Activated CD4-positive, alpha-beta T cell treated with anti-CD3 and anti-CD28 coated beads, Interleukin-2, Interleukin-6, amounts not matched to agents 100 ng/mL and 50 ng/mL, durations not matched to agents 16 hours and 8 hours (primary cell): ENCODE measurements at places on chromosomes 3 and 15.

DNA sequence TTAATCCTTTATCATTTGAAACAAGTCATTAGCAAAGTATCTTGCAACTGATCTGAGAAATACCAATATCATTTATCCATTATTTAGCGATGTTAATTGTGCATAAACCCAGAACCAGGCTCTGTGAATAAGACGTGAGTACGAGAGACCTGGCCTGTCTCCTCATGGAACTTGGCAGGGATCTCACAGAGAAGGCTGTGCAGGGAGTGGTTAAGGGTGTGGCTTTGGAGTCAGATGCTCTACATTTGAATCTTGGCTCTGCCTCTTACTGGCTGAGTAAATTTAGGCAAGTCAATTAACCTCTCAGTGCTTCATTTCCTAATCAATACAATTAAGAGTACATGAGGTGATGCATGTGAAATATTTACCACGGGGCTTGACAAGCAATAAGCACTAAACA is 39.9 kb upstream of the TBL1XR1 start:
- no peak for DNase-seq

- no peak for DNase-seq
These were observed 6.7 kb downstream of the EOMES start for GRCh38 chr3:27715454-27715806.

DNA sequence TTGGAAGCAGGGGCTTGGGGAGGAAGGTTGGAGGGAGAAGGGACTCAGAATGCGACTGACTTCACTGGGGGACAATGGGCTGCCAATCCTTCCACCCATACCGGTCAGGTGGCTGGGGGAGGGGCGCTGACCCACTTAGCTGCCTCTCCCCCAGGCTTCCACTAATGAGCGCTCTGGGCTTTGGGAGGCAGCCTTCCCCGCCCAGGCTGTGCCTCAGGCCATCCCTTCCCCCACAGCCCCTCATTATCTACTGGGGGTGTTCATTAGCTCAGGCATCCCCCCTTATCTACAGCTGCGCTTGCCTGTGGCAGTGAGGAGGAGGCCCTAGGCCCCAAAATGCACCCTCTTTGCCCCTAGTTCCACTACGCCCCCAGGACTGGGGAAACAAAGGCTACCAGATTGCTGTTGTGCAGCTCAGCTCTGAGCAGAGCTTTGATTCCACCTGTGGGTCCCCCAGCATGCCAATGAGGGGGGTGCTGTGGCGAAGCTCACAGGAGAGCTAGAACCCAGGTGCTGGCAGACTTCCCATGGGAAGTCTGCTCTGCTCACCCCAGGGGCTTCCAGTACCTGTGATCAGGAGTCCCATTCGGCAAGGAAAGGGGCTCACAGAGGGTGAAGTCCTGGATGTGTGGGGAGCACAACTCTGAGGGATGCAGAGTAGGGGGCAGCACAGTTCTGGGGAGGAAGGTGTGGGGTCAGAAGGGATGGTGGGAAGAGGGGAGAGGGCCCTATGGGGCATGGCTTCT is 29.4 kb upstream of the SEMA3F start:
- no peak for DNase-seq

DNA sequence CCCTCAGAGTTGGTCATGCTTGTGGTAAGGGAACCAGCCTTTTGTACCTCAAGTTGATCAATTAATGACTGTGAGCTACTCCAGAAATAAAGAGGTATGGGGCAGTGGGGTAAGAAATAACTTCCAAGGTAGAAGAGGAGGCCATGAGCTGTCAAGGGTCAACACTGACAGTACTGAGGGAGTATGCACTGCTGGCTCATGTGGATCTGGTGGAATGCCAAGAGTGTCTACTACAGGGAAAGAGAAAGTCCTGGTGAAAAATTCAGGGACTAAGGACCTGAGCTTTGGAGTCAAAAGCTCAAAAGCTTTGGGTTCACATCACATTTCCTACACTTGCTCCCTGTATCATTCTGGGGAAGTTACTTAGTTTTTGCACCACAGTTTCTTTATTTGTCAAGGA is 154.9 kb downstream of the SEMA6D start:
- no peak for DNase-seq

- DNase-seq: no peak
These were observed 76.0 kb downstream of the SSR3 start for GRCh38 chr3:156478891-156479290.

DNA sequence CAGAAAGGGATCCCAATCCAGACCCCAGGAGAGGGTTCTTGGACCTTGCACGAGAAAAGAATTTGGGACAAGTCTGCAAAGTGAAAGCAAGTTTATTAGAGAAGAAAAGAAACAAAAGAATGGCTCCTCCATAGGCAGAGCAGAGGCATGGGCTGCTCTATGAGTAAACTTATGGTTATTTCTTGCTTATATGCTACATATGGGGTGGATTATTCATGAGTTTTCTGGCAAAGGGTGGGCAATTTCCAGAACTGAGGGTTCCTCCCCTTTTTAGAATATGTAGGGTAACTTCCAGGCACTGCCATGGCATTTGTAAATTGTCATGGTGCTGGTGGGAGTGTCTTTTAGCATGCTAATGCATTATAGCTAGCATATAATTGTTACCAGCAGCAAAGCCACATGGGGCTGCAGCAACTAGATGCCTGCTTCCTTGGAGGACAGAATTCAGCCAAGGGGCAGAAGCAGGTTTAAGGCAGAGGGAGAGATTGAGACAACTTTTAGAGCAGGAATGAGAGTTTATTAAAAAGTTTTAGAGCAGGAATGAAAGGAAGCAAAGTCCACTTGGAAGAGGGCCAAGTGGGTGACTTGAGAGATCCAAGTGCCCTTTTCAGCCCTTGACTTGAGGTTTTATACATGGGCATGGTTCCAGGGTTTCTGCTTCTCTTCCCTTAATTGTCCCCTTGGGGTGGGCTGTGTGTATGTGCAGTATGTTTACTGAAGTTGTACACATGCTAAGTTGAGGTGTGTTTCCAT is 41.3 kb downstream of the METTL6 start:
- no peak for DNase-seq

DNA sequence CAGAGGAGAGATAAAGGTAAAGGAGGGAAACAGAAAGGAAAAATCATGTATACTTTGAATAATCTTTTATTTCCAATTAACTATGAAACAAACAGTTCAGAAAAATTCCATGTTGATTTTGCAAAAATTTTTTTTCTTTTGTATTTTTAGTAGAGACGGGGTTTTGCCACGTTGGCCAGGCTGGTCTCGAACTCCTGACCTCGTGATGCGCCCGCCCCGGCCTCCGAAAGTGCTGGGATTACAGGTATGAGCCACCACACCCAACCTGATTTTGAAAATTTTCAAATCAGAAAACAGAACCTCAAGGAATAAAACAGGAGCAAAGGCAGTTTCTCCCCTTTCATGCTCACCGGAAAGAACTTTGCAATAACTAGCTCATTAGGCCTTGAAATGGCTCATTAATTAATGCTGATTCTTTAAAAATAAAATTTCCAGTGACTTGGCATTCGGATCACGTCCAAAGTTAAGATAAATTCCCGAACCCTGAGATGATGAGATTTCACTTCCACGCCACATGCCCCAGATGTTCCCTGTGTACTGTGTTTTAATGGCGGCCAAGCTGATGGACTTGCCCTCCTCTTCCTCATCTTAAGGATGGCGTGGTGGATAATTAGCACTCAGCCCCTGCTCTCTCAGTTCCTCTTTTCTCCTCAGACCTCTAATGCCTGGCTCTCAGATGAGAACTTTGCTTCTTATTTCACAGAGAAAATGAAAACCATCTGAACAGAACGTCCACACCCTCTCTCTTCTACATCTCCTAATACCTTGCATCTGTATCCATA is 10.8 kb downstream of the BCL2L10 start:
- no peak for DNase-seq

GRCh38 chr3:191313296-191313695 is 15.9 kb upstream of the CCDC50 start:
- DNase-seq: no peak

DNA sequence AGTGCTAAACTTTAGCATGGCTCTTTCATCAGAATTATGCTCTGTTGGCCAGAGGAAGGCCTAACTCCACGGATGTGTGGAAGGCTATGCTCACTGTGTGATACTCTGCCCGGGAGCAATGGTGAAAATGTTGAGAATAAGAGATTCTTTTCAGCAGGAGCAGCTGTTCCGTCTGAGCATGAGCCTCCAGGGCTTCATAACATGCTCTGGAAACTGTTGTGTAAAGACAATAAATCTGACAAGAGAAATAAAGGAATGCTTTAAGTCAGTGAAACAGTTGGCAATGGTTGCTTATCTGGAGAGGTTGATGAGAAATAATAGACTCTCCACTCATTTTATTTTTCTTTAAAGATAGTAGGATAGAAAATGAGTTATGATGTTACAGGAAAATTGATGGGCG is 269.8 kb downstream of the DIPK2A start:
- no peak for DNase-seq

- DNase-seq: no peak
These were observed 16.6 kb downstream of the ABI3BP start for GRCh38 chr3:100976611-100977010.
